ENCODE measurements at places on chromosomes 6 and 20. TPM values are rescaled to one million over a fixed set of nuclear protein-coding genes. Genes with fewer than 3 reads are reported as not detected.

The MAP1LC3A gene
- total RNA-seq = not detected

DNA sequence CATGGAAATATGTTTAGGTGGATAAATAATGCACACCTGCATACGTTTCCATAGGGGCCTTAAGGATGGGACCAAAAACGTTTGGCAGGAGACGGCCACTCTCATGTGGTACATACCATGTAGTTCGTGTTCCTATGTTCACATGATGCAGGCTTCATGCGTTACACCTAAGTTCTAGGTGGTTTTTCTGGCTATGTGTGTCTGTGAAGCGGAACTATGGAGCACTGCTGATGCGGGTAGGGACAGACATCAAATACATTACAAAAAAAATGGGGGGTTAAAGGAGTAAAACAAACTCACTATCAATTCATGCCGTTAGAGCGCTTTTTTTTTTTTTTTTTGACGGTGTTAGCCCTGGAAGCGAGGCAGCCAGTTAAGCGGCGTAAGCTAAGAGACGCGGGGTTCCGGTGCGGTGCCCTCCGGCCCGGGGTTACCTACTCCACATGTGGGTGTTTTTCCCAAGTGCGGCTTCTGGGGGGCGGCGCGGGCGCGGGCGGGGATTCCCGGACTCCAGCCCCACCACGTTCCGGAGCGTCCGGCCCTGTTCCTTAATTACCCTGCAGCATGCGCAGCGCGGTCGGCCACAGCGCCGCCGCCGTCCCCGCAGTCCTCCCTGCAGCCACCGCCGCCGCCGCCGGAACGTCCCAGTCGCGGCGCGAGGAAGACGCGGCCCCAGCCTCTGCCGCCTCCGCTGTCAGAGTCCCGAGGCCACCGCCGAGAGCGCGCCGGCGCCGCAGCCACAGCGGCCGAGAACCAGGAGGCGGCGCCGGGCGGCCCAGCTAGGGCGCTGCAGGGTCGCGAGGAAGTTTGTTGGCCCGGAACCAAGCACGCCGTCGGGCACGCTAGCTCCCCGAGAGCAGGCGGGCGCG is 648 bp downstream of the COL19A1 start:
- peaks cover 34% of the 10 kb centered on the region for H3K27me3 ChIP-seq
- DNase-seq = peak; percentile 12
- no peak overlapping the region for H3K27ac ChIP-seq
- peaks cover 16% of the 10 kb centered on the region for H3K4me1 ChIP-seq

GRCh38 chr6:3542032-3542640 is 85.3 kb upstream of the SLC22A23 start:
- H3K36me3 ChIP-seq = no peaks in the 10 kb centered on the region
- DNase-seq = no peak
- no peak overlapping the region for H3K4me3 ChIP-seq
- peaks cover 19% of the 10 kb centered on the region for H3K4me1 ChIP-seq
- no peak overlapping the region for H3K27ac ChIP-seq

The KIF25 gene
- not detected for total RNA-seq

DNA sequence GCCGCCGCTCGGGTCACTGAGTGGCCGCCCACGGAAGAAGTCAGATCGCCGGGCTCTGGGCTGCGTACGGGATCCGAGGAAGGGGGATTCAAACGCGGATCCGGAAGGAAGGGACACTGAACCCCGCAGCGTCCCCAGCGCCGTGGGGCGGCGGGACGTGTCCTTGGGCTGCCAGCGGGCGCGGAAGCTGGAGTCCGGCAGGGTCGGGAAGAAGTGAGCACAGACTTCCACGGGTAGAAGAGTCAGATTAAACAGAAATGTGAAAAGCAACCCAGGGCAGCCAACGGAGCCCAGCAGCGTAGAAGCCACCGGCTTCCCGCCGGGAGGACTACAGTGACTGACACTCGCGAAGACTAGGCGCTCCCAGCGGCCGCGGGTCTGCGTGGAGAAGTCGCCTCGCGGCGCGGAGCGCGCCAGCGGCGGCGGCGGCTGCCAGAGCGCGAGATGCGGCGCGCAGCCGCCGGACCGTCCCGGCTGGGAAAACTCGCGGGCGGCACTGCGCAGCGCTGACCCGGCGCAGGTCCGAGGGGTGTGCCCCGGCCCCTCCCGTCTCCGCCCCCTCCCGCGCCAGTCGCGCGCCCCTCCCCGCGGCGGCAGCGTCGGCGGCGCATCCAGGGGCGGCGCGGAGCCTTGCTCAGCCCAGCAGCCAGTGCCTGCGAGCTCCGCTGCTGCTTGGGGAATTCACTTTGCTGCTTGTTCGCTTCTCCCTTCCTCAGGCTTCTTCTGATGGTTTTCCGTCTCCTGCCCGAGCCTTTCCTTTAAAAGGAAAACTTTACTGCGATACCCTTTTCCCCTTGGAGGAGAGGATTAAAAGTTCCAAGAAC is at the start of gene SAMD5:
Gene SAMD5, plus strand, starts transcription at position 649 of the 824 bp plus-strand sequence. CDS start 239 bp downstream, outside the sequence.
- H3K4me1 ChIP-seq = peaks cover 37% of the 10 kb centered on the region
- H3K27me3 ChIP-seq = peaks cover 10% of the 10 kb centered on the region
- DNase-seq = peak; percentile 4
- H3K27ac ChIP-seq = no peak within 1 kb of the TSS

DNA sequence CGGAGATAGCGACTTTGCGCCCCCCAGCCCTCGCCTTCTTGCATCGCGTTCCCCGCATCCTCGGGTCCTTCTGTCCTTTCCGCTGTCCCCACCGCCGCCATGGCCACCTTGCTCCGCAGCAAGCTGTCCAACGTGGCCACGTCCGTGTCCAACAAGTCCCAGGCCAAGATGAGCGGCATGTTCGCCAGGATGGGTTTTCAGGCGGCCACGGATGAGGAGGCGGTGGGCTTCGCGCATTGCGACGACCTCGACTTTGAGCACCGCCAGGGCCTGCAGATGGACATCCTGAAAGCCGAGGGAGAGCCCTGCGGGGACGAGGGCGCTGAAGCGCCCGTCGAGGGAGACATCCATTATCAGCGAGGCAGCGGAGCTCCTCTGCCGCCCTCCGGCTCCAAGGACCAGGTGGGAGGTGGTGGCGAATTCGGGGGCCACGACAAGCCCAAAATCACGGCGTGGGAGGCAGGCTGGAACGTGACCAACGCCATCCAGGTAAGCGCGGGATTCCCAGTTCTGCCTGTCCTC is 401 bp downstream of the SLC32A1 start:
- no peaks in the 10 kb centered on the region for H3K36me3 ChIP-seq
- H3K4me1 ChIP-seq = no peaks in the 10 kb centered on the region
- DNase-seq = no peak
- no peak overlapping the region for H3K27ac ChIP-seq
- no peak overlapping the region for H3K4me3 ChIP-seq

DNA sequence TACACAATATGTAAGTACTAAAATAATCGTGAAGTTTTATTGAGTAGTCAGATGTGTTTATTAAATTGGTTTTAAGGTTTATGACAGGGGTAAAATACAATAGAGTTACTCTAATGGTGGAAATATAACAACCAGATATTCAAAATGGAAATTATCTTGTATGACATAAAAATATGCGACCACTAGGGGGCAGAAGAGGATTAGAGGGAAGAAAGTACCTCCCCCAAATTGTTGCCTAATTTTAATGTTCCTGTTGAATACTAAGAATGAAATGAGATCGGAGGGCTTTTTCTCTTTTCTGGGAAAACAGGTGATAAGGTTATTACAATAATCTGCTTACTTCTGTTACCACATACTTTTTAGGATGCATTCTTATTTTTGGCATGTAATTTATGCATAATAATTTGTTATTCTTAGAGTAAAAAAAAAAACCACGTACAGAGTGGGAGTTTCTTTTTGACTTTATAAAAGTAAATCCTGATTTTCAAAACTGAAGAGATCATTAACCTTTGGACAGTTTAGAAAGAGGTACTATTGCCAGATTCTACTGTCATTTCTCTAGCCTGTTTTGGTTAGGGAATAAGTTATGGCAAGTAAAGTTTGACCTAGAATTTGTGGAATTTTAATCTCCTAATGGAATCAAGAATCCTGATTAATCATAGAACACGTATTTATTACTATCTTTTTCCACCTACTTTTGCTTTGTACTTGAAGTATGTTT is 159.2 kb downstream of the CD109 start:
- H3K27ac ChIP-seq = no peak overlapping the region
- H3K4me1 ChIP-seq = no peaks in the 10 kb centered on the region
- H3K4me3 ChIP-seq = no peak overlapping the region
- H3K36me3 ChIP-seq = no peaks in the 10 kb centered on the region
- DNase-seq = peak; percentile 46

All from HepG2 (cell line).